HepG2 (cell line): ENCODE measurements at places on chromosomes 13 and 19. TPM values are rescaled to one million over a fixed set of nuclear protein-coding genes. Genes with fewer than 3 reads are reported as not detected.

The KBTBD6 gene
- total RNA-seq = 12.0 and 18.8 TPM in 2 replicates

The LYPD5 gene
- not detected in 2 replicates for total RNA-seq

The FGF21 gene
- not detected in 2 replicates for total RNA-seq

The SMIM24 gene
- 47.4 and 70.6 TPM in 2 replicates for total RNA-seq

The VSTM2B gene
- total RNA-seq = not detected in 2 replicates

The LILRB5 gene
- not detected in 2 replicates for total RNA-seq

The LILRB3 gene
- not detected in 2 replicates for total RNA-seq

The KDELR1 gene
- total RNA-seq = 70.8 and 134 TPM in 2 replicates

The ZNF493 gene
- total RNA-seq = 4.1 and 9.0 TPM in 2 replicates

The ZNF540 gene
- 0.21 and 0.40 TPM in 2 replicates for total RNA-seq

The LRRC63 gene
- not detected in 2 replicates for total RNA-seq

The ITGBL1 gene
- total RNA-seq = 0.02 TPM in 1 of 2 replicates, not detected in the other

- DNase-seq = no peak
These were observed 4.1 kb upstream of the KLF5 start for GRCh38 chr13:73054712-73055111.

DNA sequence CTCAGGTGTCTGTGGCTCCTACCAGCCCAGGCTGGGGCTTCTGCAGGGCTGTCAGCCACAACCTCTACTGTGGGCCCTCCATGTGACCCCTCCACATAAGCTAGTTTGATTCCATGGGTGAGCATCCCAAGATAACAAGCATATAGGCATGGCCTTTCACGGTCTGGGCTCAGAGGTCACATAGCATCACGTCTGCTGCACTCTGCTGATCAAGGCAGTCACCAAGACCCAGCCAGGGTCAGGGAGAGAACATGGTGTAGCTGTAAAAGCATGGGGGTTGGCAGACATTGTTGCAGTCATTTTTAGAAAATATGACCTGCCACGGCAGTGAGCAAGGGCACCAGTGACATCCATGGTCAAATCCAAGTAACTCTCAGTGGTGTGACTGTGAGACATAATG lies 698.8 kb downstream of the UQCRFS1 start:
- DNase-seq = no peak

- DNase-seq = peak; percentile 87
These were observed 1.1 kb upstream of the ARHGAP35 start for GRCh38 chr19:46859637-46860124.

DNA sequence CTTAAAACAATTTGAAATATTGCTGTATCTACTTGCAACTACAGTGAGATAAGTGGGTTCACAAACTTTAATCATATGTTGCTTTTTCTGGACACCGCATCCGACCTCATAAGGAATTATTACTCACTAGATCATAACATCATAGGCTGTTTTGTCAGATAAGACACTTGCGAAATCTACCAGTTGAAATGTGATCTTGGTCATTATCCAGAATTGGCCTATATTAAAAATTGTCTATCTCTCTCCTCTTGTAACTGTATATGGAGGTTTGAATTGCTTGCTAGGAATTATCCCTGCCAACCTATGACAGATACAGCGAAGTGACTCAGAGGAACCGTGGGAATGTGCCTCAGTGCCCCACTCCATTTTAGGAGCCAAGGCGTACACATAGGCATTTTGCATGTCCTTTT lies 117.0 kb upstream of the POSTN start:
- DNase-seq = no peak

GRCh38 chr19:28443361-28443760 lies 769.6 kb downstream of the UQCRFS1 start:
- no peak for DNase-seq

DNA sequence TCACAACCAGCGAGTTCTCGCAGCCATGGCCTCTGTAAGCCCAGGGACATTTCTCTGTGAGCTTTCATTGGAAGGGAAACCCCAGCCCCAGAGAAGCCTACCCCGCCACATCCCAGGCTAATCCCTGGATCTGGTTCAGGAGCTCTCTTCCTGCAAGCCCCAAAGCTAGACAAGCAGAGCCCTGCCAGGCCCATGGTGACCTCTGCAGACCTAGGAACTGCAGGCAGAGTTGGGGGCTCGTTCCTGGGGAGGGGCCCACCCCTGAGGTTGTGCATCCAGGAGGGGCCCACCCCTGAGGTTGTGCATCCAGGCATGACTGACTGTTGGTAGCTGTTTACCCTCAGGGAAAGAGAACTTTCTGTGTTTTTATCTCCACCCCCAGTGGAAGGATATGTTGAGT lies 21.7 kb downstream of the KCTD15 start:
- no peak for DNase-seq

- peak; percentile 32 for DNase-seq
These were observed 25.5 kb downstream of the ELL start for GRCh38 chr19:18496167-18496979.

DNA sequence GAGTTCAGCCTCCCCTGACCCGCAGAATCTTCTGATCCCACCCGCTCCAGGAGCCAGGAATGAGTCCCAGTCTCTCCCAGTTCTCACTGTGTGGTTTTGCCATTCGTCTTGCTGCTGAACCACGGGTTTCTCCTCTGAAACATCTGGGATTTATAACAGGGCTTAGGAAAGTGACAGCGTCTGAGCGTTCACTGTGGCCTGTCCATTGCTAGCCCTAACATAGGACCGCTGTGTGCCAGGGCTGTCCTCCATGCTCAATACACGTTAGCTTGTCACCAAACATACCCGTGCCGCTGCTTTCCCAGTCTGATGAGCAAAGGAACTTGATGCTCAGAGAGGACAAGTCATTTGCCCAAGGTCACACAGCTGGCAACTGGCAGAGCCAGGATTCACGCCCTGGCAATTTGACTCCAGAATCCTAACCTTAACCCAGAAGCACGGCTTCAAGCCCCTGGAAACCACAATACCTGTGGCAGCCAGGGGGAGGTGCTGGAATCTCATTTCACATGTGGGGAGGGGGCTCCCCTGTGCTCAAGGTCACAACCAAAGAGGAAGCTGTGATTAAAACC lies 1.1 kb upstream of the APOE start:
- peak; percentile 34 for DNase-seq

DNA sequence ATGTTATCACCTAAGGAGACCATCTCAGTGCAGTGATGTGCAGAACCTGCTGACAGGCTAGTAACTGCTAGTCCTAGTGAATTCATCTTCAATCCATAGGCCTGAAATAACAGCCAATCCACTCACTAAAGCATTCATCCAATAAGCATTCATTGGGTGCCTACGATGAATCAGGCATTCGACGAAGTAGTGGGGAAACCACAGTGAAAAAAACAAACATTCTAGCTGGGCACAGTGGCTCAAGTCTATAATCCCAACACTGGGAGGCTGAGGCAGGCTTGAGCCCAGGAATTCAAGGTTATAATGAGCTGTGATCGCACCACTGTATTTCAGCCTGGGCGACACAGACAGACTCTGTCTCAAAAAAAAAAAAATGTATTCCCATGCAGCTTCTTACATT lies 135.6 kb downstream of the RNF17 start:
- no peak for DNase-seq

- no peak for DNase-seq
These were observed 3.6 kb downstream of the TMEM259 start for GRCh38 chr19:1017115-1017905.

DNA sequence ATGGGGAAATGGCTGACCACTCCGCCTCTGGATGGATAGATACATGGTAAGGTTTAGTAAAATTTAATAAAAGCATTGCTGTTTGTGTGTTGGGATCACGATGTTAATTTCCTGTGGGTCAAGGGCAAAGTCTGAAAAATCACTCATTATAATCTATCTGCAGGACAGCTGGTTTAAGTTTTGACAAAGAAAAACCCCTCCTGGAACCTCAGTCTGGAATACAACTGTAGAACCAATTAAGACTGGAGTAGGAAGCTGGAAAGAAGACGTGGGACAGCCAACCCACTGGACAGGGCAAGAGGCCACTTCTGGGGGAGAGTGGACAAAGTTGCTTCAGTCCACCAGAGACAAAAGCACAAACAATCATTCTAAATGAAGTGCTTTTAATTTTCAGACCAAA lies 1.6 kb upstream of the PRKACA start:
- no peak for DNase-seq

DNA sequence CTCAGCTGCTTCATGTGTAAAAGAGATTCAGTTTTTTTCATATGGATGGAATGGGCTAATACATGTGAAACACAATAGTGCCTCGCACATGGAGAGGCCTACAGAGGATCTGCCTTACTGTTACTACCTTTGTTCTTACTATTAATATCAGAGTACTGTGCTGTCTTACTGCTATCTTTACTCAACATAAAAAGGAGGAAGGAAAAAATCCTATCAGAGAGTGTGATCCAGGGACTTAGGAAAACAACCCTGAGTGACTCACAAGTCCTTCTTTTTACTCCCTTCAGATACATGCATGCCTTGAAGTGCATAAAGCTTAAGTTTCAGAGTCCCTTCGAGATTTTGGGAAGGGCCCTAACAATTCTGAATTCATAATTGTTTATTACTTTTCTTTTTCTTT lies 136.8 kb downstream of the TBC1D4 start:
- no peak for DNase-seq

DNA sequence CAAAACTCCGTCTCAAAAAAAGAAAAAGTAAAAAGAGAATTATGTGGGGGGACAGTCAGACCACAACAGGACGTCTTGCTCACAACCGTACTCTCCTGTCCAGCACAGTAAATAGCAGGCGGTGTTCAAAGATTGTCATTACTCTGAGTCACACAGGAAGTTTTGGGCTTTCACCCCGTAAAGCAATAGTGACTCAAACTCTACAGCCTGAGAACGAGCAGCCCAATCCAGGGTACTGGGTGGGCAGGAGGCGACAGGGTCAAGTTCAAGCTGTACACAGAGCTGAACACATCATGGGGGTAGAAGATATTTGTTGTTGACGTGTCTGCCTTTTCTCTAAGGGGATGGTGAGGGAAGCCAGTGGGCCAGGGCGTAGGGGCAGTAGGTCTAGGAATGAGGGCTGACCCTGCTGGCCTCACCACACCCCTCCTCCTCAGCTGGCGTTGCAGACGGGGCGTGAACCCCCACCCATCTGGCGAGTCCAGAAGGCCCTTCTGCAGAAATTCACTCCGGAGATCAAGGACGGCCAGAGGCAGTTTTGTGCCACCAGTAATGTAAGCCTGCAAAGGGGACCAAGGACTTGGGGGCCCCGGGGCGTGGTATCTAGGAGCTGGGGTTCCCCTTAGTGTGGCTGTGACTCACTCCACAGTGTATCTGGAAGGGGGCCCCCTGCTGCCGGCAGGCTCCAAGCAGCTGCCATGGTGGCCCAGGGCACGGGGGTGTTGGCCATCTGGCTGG lies 23.3 kb downstream of the PRR12 start:
- DNase-seq = peak; percentile 51

GRCh38 chr13:34521171-34521570 lies 420.9 kb upstream of the NBEA start:
- DNase-seq = no peak

DNA sequence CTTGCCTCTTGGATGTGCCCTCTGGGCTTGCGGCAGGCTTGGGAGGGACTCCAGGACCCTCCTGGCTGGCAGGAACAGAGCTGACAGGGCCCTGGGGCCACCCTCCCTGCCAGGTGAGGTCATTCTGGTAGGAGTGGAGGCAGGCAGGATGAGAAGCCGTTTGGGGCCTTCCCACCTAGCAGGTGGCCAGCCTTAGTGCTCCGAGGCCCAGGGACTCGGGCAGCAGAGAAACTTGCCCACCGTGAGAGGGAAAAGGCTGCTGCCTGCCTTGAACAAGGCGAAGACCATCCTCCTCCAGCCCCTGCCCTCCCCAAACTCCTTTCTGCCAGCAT lies 8.5 kb downstream of the RFX1 start:
- DNase-seq = no peak

GRCh38 chr13:26811581-26811980 lies 51.0 kb upstream of the GPR12 start:
- no peak for DNase-seq

DNA sequence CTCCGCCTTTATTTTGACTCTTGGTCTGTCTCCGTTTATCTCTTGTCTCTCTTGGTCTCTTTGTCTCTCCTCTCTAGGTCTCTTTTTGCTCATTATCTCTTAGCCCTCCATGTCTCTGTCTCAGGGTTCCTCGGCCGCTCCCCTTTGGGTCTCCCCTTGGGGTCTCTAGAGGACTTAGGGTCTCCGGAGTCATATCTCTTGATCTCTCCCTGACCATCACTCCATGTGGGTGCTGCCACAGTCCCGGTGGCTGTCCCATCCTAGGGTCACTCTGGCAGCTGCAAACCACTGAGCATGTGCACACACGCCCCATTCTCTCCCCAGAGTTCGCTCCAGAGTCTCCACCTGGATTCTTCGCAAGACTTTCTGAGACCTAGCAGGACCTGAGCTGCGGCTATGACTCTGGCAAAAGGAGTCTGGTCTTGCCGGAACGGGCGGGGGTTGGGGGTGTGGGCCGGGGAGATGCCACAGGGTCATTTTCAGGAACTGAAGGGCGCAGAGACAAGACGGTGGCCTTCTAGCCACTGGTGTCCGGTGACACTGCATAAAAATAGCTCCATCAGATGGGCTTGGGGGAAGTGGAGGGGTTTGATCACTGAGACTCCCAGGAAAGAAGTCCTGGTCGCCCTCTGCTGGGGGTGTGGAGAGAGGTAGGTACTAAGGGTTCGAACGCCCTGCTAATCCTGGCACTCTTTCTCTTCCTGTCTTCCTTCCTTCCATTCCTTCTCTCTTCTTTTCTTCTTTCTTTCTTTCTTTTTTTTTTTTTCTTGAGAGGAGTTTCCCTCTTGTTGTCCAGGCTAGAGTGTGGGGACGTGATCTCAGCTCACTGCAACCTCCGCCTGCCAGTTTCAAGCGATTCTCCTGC lies 1.2 kb upstream of the KCNA7 start:
- DNase-seq = peak; percentile 32

GRCh38 chr19:10278935-10279334 lies 7.8 kb upstream of the ICAM4 start:
- DNase-seq = no peak

DNA sequence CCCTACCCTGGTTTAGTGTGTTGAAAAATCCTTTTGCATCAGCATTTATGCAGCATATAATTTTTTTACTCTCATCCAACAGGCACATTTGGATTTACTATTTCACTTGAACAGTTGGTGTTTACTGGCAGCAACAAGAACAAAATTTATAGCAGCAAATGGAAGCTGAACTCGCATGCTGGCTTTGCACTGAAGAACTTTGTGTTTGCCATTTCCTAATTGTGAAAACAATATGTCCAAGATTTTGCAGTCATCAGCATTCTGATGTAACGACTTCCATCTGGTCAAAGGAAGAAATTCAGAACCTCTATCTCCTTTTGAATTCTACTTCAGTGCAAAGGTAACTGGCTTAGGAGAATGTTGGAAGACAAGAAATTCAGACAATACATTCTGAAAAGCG lies 131.0 kb downstream of the DLEU7 start:
- DNase-seq = no peak

DNA sequence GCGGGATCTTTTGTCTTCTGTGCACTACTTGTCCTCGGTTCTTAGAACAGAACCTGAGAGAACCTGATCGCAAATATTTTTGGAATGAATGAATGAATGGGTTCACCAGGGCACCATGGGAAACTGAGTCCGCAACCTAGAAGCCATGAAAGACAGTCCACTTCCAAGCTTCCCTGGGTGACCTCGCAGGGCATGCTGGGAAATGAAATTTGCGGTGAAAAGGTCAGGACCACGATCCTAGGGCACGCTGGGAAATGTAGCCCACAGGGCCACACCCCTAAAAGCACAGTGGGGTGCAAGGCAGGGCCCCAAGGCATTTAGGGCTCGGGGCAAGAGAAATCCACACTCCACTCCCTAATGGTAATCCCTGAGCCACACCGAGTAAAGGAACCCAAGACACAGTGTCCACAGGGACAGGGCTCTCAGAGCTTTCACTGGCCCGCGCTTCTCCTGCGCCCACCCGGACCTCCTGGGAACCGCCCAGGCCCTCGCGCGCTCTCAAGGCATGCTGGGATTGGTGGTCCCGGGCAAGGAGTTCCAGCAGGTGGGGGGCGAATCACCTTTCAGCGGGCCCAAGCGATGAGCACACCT lies 1.1 kb upstream of the PPP1R12C start:
- no peak for DNase-seq

GRCh38 chr13:51257187-51257586 lies 35.0 kb downstream of the FAM124A start:
- no peak for DNase-seq
